Activated CD4-positive, alpha-beta T cell treated with anti-CD3 and anti-CD28 coated beads for 4 hours (primary cell): ENCODE measurements at places on chromosomes 6 and 20.

DNA sequence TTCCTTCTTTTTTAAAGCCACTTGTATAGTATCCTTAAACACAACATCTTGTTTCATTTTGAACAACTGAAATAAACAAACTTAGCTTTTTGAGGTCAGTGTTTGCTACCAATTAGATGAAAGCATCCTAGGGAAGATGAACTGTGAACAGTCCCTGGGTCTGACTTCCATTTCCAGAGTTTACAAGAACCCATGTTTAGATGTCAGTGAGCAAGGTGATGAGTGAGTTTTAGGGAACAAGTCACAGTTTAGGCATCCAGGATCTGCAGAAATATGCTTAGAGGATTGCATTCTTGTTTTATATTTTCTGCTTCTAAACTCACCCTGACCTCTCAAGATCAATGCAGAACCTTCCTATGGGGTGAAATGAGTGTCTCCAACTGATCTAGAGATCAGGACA lies 3.0 kb downstream of the ZC2HC1B start:
- DNase-seq: no peak

- no peak for DNase-seq
Measured at GRCh38 chr20:1895674-1896483, 672 bp downstream of the SIRPA start.

DNA sequence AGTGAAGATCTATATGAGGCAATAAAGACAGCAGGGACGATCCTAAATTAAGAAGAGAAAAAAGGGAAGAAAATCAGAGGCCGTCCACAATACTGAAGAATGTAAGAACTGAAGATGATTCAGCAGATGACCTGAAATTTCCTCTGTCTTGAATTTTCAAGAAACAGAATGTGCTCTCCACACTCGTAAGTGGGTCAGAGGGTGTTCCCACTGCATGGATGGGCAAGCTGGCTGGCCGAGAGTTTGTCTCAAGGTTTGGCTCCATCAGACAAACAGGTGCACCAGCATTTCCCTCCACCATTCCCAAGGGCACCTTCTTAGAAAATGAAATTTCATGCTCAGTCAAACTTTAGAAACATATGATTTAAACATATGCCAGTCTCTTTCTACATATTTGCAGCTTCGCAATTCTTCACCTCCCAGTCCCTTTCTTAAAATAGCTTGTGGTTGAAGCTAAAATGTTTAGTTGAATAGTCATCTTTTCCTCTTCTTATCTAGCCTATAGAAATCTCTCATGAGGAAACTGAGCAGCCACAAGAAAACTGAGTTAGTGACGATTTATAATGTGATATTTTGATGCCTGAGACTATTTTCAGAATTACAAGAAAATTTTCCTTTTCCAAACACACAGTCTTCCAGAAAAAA lies 576.4 kb downstream of the PRKN start:
- DNase-seq: no peak

- DNase-seq: no peak
Measured at GRCh38 chr6:79742030-79742429, 110.9 kb downstream of the SH3BGRL2 start.

DNA sequence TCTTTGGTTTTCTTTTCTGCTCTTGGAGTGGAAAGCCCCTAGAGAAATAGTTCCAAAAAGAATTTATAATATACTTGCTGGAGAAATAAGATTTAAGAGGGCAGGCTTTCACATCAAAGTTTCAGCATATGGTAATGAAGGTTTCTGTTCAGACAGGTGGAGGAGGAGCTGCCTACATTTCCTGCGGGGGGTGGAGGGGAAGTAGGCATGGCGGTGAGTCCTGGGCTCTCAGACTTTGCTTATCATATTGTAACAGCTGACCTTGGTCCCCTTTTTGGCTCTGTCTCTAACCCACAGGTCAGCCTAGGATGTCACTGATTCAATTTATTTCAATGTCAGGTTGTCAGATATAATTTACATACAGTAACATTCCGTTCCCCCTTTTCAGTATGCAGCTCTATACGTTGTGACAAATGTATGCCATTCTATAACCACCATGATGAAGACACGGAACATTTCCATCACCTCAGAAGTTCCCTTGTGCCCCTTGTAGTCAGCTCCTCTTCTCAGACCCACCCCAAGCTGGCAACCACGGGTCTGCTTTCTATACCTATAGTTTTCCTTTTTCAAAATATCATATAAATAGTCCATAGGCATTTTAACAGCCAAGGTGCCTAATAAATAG lies 77.6 kb upstream of the GGTLC1 start:
- peak; percentile 26 for DNase-seq

DNA sequence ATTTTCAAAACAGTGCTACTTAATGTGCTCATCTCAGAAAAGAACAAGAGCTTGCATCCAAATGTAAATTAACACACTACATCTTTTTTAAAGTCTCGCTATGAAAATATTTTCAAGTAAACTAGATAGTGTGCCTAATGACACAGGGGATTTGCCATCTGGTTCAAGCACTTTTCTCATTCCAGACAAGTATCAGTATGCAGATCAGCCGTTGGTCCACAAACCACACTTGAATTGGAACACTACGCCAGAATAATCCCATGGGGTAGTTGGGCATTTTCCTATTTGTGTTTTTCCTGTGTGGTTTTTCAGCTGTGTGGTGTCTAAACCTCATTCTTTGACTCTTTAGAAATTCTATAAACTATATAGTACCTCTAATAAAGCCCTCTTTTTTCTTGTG lies 256.2 kb downstream of the EPHA7 start:
- DNase-seq: no peak

GRCh38 chr6:100846276-100846675 lies 34.9 kb downstream of the ASCC3 start:
- DNase-seq: no peak

DNA sequence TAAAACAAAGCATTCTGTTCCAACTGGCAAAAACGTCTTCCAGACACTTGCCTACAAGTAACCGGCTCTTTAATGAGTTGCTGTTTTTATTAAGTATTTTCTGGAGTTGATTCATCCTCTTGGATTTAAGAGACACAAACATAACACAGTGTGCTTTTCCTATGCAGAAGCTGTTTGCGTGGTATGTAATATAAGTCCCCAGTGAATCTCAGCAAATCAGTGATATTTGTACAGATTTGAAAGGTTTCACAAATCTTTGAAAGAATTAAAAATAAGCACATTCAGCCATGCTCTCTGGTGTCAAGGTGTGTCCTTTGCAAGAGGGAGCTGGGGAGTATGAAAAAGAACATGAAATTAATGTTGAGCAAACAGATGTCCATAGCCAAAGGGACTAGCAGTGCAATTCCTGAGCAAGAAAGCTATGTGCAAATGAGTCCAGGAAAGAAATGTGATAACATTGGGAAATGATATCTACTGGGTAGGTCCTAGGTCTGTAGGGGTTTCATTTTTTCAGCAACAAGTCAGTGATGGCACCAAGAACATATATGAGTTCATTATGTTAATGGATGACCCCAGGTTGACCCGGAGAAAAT lies 170.1 kb upstream of the PHACTR1 start:
- no peak for DNase-seq

- no peak for DNase-seq
Measured at GRCh38 chr20:56735084-56735642, 106.1 kb downstream of the TFAP2C start.

DNA sequence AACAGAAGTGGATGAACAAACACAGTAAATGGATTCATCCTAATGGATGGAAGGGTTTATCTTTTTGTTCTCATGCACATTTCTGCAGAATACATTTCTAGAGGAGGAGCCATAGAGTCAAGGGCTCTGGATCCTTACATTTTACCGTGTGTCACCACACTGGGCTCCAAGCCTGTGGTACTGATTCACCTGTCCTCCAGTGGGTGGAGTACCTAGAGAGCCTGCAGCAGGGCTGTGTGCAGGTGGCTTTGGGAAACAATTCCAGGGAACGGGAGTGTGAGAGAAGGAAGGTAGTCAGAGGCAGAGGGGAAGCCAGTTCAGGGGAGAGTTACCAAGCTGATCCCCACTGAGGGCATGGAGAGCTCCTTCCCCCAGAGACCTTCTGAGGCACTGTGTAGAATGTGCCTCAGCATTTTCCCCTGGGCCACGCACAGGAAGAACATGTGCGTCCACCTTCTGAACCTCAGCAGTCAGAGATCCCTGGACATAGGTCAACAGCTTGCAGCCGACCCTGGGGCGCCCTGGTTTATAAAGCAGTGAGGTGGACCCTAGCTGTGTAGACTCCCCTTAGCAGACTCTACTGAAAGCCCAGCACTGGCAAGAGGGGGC lies 85.3 kb upstream of the SLC22A23 start:
- DNase-seq: no peak

DNA sequence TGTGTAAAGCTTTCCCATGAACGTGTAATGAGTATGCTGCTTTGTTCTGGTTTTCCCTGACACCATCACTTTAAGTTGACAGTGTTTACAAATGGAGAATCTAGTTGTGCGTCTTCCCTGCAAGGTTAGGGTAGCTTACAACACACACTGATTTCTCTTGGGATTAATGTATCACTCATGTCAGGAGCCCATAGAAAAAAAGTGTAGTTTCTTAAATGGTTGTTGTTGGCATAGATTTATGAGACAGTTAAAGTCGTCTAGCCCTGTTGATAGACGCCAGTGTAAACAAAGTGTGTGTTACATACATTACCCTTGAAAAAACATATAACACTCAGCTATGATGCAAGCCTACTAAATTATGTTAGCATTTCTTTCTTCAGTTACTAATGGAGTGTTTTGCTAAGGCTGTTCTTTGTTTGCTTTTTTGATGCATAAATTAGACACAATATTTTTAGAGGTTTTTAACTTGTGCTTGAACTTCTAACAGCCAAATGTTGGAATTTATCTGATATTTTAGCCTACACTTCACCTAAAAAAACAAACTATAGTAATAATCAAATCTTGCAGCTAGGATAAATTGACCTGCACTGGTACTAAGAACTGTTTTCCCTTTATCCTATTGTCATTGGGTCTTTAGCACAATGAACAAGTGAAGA lies 88.6 kb downstream of the RNF217 start:
- no peak for DNase-seq

GRCh38 chr6:166540631-166541331 lies 45.7 kb downstream of the RAMACL start:
- peak; percentile 66 for DNase-seq

GRCh38 chr6:163008186-163008585 lies 280.4 kb downstream of the PACRG start:
- no peak for DNase-seq

GRCh38 chr6:158648682-158649131 lies 1.1 kb upstream of the SYTL3 start:
- no peak for DNase-seq

- no peak for DNase-seq
Measured at GRCh38 chr20:49398401-49399144, 83.9 kb downstream of the KCNB1 start.

DNA sequence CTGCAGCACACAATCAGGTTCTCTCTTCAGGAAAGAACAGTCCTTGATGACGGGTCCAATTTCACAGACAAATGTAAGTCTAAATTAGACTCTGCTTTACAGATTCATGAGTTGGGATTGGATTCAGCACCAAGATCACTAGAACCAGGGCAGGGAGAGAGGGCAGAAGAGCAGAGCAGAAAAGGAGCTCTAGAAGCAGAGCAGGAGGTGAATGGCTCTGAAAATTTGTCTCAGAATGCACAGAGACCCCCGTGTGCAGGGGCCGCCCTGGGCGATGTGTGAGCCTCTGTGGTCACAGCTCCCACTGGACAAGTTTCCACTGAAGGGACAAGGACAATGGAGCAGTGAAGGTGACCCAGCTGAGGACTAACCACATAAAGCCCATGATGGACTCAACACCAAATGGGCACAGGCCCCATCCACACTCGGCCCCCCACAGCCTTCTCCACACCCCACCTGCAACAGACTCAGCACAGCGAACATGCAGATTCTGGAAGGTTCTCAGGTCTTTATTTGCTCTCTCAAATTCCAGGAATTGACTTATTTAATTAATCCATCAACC lies 3.5 kb downstream of the HLA-B start:
- DNase-seq: no peak

DNA sequence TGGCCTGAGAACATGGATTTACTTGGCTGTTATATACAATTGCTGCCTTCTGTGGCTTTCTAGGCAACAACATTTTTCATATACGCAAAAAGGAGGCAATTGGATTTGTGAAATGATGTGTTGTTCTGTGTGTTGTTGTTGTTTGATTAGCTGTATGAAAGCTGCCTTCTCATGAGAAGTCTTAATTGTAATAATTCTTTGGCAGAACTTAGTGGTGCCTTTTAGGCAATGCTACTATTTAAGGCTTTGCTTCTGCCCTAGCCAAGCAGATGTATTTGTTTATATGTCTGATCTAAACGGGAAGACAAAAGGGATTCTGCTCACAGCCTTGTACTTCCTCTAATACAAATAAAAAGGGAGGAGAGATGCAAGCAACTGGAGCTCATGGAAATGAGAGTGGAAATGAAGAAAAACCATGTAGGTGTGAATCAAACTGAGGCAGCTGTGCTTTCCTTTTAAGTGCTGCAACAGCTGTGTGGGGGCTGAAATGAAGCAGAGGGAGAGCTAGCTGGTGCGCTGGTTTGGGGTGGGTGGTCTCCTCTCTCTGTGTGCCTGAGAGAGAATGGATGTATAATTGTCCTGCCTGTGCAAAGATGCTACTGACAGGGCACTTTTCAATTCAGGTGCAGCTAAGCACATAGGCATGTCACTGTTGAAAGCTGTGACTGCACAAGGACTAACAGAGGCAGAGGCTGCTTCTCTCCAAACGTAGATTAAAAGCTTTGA lies 386.9 kb upstream of the MAN1A1 start:
- DNase-seq: no peak

- no peak for DNase-seq
Measured at GRCh38 chr6:25035512-25036435, 100.0 kb upstream of the RIPOR2 start.

- DNase-seq: no peak
Measured at GRCh38 chr20:37521061-37521771, at the start of gene NNAT. TSS of gene NNAT (plus strand) at chr20:37521250. CDS start at chr20:37521332, 82 bp downstream.

- no peak for DNase-seq
Measured at GRCh38 chr20:36070451-36070850, 84.1 kb upstream of the EPB41L1 start.

DNA sequence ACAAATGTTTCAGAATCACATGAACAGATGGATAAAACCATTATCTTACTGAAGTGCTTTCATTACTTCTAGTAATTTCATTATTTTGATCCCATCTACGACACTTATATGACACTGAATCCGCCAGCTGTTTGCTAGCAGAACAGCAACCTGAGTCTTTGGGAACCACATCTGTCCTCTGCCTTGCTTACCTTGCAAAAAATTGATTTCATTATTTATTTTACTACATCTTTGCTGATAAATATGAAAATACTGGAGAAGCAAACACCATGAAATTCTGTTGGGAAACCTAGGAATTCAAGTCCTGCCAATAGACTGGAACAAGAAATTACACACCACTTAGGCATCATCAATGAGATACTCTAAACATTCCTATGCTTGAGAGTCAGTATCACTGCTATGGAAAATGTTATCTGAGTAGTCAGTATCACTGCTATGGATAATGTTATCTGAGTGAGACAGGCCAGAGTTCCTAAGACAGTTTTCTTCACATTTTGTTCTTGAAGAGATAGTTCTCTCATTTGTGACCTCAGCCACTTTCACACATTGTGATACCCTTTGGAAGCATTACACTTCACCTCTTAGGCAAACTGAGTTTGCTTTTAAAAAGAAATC lies 91.9 kb downstream of the PDE10A start:
- DNase-seq: no peak
